KG1 (cell line): ENCODE measurements at places on chromosomes 1 and 21.

DNA sequence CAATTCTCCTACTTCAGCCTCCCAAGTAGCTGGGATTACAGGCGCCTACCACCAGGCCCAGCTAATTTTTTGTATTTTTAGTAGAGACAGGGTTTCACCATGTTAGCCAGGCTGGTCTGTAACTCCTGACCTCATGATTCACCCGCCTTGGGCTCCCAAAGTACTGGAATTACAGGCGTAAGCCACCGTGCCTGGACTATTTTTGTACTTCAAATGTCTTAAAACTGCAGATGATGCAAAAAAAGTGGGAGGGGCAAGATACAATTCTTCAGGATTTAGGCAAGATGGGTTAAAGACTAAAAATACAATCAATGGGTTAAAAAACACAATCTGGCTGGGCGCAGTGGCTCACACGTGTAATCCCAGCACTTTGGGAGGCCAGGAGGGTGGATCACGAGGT is 4.7 kb downstream of the SCAF4 start:
- DNase-seq = no peak

DNA sequence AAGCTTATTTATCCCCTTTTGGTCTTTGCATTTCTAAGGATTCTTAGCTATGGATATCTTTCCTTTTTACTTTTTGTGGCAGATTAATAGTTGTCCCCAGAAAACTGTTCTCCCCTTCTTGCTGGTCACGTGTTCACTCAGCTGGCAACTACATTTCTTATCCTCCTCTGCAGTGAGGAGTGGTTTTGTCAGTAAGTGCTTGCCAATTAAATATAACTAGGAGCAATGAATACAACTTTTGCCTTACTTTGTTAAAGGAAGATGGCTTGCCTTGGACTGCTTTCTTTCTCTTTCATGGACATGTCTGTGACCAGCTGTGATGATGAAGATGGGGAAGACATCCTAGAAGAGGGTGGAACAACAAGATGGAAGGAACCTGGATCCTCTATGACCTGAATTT is 15.6 kb upstream of the ALG14 start:
- DNase-seq = no peak

GRCh38 chr1:50424045-50424883 is 1.0 kb upstream of the DMRTA2 start:
- no peak for DNase-seq

- no peak for DNase-seq
Measured at GRCh38 chr1:187443939-187444338, 615.2 kb downstream of the PLA2G4A start.

- DNase-seq = no peak
Measured at GRCh38 chr21:19864476-19864875, 1133.7 kb upstream of the NCAM2 start.
